ENCODE measurements at places on chromosomes 11 and 22.

- DNase-seq, result no peak
Observed at GRCh38 chr22:25493794-25494193, 70.7 kb upstream of the GRK3 start.

GRCh38 chr11:34859496-34859895 lies 56.7 kb downstream of the APIP start:
- DNase-seq, result no peak

DNA sequence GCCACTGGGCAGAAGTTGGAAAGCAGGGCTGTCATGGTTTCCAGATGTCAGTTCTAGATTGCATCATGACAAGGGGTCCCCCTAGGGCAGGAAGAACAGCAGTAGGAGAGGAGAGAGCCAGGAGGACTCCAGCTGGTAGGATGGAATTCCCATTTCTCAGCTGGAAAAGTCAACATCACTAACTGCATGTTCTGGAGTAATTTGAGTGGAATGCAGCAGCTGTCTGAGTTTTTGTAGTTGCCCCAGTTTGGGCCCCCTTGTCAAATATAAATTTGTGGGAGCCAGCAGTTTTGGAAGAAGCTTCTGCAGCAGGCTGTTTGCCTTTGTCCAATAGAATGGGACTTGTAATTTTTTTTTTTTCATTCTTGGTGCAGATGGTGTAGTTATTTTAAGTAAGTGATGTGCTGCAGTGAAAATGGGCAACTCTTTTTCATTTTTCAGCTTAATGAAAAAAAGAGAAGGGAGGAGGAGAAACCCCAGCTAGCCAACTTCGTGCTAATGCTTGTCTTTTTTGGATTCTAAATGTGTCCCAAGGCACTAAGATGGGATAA lies 86.9 kb downstream of the LDLRAD3 start:
- no peak for DNase-seq

- DNase-seq, result no peak
Observed at GRCh38 chr11:77505956-77506355, 32.1 kb upstream of the PAK1 start.

DNA sequence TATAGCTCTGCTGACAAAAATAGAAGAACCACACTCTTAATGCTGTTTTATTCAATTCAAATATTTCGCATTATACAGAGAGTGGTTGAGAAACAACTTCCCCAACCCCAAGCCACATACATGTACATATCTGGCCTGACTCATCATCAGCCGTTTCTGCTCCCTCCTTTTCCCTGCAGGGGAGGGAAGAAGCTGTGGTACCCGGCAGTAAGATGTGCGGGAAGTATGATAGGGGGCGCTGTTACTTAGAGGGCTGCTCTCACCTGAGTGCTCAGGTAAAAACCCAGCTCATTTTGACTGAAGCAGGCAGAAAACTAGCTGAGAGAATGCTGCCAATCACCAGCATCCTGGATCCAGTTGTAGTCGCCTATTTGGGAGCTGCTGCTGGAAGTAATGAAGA lies 85.5 kb downstream of the NELL1 start:
- DNase-seq, result no peak

DNA sequence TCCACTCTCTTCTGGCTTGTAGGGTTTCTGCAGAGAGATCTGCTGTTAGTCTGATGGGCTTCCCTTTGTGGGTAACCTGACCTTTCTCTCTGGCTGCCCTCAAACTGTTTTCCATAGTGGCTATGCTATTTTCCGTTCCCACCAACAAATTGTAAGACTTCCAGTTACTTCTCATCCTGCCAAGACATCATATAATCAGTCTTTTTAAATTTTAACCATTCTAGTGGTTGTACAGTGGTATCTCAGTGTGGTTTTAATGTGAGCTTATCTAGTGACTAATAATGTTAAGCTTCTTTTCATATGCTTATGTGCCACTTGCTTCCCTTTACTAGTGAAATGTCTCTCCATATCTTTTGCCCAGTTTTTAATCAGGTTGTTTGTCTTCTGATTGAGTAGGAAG lies 13.6 kb upstream of the TRIM29 start:
- no peak for DNase-seq

DNA sequence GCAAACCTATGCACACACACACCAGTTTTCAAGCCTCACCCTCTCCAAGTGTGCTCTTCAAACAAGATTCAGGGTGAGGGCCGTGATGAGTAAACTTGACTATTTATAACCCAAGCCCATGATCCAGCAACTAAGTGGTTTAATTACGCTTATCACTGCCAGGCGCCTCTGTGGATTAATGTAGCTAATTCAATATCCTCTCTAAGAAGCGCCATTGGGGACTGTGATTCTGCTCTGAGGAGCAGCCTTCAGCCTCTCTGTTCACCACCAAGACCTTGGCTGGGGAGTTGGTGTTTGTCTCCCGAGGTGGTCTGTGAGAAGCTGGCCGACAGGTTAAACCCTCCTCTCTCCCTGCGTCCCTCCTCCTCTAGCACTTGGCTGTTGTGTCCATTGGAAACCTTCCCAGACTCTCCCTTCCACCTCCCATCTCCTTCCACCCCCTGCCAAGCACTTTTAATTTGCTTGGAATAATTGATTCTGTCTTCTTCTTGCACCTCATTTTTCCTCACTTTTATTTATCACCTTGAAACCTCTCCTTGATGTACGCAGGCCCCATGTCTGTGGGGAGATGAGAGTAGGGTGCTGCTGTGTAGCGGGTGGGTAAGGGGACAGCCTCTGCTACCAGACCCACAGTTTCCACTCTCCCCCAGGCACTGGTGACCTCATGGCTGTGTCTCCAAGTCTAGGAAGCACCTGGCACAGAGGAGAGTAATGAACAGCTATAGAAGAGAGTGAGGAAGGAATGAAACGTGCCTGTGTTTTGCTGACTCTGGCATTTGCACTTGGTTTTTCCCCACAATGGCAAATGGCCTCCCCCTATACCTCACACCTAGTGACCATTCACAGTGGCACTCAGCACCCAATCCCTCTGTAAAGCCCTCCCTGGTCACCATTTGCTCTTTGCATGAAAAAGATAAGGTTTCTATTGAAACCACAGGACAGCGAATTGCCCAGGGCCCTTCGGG lies 236.6 kb downstream of the GRIK4 start:
- DNase-seq, result no peak

DNA sequence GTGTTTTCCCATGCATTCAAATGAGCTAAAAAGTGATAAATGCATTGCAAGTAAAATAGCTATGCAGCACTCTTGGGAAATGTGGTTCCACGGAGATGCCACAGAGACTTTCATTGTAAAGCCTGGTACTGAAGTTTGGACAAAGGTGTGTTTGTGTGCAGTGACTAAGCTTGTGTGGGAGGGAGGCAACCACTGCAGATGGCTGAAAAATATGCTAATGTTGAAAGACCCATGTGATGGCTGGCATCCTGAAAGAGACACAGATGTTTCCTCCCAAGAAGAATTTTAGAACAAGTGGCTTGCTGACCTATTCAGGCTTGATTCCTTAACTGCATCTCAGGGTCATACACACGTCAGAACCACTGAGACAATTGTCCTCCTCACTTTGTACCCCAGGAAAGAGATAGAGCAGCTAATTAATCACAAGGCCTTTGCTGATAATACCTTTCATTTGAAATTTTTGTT lies 73.8 kb downstream of the FAM76B start:
- no peak for DNase-seq

Data from posterior vena cava (tissue), 2 donors.